ENCODE measurements at places on chromosomes 5 and 9. TPM values are rescaled to one million over a fixed set of nuclear protein-coding genes. Genes with fewer than 3 reads are reported as not detected.

DNA sequence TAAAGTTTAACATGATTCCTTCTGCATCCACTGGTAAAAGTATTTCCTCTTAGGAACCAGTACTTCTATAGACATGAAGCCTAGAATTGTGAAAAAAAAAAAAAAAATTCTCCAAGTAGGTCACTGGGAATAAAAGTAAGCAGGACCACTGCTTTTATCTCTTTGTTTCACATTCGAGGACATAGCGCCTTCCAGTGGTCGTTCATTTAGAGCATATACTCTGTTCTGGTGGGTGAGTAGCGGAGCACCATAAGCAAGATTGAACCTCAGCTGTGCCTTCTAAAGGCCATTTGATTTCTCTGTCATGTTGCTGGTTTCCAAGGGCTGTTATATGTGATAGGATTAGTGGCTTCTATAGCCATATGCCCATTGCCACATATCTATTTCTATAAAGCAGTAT is 393.1 kb downstream of the TMEM232 start:
- no peak overlapping the region for H3K27ac ChIP-seq
- H3K36me3 ChIP-seq, result no peaks in the 10 kb centered on the region
- H3K4me1 ChIP-seq, result no peaks in the 10 kb centered on the region
- DNase-seq, result no peak

DNA sequence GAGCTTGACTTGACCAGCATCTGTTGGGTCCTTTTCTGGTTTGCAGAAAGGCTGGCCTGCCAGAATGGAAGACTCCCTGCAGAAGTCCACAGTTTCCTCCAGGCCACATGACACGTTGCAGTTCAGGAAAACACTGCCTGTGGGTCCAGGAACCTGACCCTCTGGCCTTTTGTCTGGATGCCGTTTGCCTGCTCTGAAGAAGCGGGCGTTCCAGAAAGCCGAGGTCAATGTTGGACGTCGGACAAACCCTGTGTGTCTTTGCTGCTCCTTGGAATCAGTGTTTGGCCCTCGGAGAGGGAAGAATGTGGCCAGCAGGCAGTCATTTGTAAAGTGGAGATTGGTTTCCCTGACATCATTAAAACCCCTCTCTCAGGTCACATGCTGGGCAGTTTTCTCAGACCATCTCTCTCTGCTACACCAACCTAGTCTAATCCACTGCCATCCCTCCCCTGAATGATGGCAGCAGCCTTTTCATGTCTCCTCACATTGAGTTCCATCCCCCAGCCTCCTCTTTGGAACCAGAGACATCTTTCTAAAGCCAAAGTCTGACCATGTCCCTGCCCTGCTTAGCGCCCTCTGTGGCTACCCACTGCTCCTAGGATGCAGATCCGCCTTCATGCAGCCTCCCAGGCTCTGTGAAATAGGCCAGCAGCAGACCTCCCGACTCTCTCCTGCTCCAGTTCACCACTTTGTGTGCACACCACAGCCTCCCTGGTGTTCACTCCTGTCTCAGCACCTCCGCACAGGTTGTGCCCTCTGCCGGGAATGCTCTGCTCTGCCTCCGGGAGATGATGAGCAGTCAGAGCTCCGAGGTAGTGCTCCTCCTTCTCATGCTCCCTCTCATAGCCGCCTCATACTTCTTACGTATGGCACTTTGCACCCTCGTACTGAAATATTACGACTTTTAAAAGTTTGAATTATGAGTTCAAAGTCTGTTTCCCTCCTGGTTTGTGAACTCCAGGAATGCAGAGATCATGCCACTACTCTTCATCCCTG is 75.6 kb downstream of the RALGPS1 start:
- H3K4me1 ChIP-seq, result peaks cover 27% of the 10 kb centered on the region
- no peak overlapping the region for H3K27ac ChIP-seq
- peaks cover 28% of the 10 kb centered on the region for H3K36me3 ChIP-seq

DNA sequence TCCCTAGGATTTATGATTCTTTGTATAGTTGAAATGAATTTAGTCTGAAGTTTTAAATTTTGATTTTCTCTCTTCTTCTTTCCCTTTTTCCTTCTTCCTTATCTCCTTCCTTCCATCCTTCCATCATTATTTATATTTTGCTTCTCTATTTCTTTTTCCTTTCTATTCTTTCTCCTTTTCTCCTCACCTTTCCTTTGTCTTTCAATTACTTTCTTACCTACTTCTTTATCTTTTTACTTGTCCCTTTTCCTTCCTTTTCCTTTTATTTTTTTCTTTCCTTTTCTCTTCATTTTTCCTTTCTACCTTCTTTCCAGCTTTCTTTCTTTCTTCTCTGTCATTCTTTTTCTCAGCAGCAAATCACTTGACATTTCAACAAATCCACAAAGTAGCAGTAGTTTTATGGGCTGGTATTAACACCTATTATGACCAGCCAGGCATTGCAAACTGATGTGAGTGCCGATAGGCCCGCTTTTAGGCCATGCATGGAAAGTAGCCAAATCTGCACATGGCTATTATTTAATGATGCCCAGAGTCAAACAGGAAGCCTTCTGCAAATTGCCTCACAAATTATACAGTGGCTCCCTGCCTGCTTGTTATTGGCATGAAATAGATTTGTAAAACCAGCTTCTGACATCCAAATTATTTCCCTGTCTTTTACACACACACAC is 37.1 kb upstream of the NR3C1 start:
- peaks cover 7% of the 10 kb centered on the region for H3K4me1 ChIP-seq
- DNase-seq, result no peak
- no peaks in the 10 kb centered on the region for H3K36me3 ChIP-seq
- H3K27ac ChIP-seq, result no peak overlapping the region
- H3K27me3 ChIP-seq, result no peaks in the 10 kb centered on the region
- no peak overlapping the region for H3K4me3 ChIP-seq

DNA sequence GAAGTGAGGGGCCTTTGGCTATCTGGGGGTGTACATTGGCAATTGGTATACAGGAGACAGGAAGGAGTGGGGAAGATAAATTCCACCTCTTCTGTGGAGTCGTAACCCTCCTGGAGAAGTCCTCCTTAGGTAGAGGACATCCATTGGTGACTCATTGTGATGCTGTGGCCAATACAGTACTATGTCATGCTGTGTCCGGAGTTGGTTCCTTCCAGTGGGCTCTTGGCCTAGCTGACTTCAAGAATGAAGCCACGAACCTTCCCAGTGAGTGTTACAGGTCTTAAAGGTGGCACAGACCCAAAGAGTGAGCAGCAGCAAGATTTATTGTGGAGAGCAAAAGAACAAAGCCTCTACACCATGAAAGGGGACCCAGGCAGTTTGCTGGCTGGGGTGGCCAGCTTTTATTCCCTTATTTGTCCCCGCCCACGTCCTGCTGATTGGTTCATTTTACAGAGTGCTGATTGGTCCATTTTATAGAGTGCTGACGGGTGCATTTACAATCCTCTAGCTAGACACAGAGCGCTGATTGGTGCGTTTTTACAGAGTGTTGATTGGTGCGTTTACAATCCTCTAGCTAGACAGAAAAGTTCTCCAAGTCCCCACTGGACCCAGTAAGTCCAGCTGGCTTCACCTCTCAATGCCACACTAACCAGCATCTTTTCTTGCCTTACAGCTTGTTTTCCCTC is 37.3 kb upstream of the FBP1 start:
- peaks cover 41% of the 10 kb centered on the region for H3K27me3 ChIP-seq
- no peak overlapping the region for H3K4me3 ChIP-seq
- H3K27ac ChIP-seq, result no peak overlapping the region
- no peaks in the 10 kb centered on the region for H3K36me3 ChIP-seq
- no peak for DNase-seq

The PKD2L2 gene
- 0.38 TPM for total RNA-seq

DNA sequence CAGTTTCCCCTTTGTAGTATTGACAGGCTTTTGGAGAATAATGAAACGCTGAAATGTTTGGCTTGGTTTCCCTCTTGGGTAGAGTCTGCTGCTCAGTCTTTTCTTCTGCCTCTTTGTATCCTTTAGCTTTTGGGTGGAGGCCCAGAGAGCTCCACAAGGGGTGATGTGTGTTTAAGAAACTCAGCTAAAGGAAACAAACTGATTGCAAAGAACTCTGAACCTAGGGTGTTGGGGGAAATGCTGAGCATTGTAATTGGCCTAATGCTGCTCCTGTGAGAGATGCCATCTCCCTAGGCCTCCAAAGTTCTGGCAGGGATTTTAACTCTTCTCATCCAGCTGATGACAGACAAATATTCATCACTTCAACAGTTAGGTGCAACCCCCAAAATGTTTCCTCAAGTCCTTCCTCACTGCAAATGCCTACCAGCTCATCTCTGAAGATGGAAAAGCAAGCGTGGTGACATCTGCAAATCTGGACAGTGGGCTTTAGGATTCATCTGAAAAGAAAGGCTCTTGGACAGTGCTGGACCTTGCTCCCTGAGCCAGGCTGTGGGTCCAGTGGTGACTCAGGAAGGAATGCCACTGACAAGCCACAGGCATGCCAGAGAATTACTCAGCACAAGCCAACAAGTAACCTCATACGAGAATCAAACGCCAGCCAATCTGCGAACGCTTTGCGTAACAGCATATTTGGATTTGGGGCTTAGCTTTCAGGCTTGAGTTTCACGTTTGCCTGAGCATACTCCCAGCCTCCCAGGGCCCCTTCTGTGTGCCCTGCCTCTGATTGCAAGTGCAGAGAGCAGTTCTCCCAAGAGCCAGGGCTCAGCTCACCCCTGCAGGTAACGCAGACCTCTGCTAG is 30.5 kb upstream of the ZSWIM6 start:
- peaks cover 12% of the 10 kb centered on the region for H3K4me1 ChIP-seq
- H3K27ac ChIP-seq, result no peak overlapping the region
- H3K36me3 ChIP-seq, result no peaks in the 10 kb centered on the region
- DNase-seq, result no peak
- no peak overlapping the region for H3K4me3 ChIP-seq

The CYLC2 gene
- total RNA-seq, result not detected

DNA sequence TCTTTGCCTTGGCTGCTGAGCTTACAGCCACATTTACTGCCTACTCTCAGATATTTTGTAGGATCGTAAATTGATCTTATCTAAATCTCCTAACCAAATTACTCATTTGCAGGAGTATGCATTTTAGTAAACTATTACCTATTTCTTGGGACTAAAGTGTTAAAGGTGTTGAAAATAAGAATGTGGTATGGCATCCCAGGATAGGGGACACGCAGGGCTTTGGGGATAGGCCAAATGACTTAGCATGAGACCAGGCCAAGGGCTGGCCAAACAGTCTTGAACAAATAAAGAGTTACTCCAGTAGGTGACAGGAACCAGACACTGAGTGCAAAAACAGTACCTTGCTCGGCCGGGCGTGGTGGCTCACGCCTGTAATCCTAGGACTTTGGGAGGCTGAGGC is 25.1 kb downstream of the TBC1D2 start:
- no peaks in the 10 kb centered on the region for H3K4me1 ChIP-seq
- no peak overlapping the region for H3K27ac ChIP-seq
- H3K36me3 ChIP-seq, result no peaks in the 10 kb centered on the region
- DNase-seq, result no peak
- no peaks in the 10 kb centered on the region for H3K27me3 ChIP-seq

The PRUNE2 gene
- 0.40 TPM for total RNA-seq

The ZNF883 gene
- not detected for total RNA-seq

The CER1 gene
- not detected for total RNA-seq

GRCh38 chr9:89177012-89177943 is 1.3 kb downstream of the SHC3 start:
- no peak for DNase-seq
- no peak overlapping the region for H3K27ac ChIP-seq
- peaks cover 2% of the 10 kb centered on the region for H3K36me3 ChIP-seq
- no peak overlapping the region for H3K4me3 ChIP-seq
- peaks cover 79% of the 10 kb centered on the region for H3K27me3 ChIP-seq

GRCh38 chr5:117805058-117805457 is 1183.3 kb downstream of the DTWD2 start:
- no peak overlapping the region for H3K4me3 ChIP-seq
- no peak for DNase-seq
- H3K27ac ChIP-seq, result no peak overlapping the region
- no peaks in the 10 kb centered on the region for H3K27me3 ChIP-seq
- no peaks in the 10 kb centered on the region for H3K36me3 ChIP-seq

DNA sequence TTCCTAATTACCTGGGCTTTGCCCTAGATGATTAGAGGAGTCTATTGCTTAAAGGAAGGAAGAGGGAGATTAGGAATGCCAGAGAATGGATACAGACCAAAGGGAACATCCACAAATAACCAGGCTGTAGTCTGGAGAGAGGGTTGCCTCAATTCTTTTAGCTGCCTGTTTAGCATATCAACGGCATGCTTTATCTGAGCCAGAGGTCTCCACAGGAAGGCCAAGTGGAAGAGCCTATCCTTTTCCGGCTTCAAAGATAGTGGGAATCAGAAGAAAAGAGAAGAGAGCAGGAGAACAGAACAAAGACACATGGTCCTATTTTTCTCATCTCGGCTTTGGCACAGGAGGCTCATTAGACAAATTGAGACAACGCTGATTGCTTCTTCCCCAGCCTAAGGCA is 142.4 kb downstream of the NMUR2 start:
- no peaks in the 10 kb centered on the region for H3K36me3 ChIP-seq
- H3K4me1 ChIP-seq, result no peaks in the 10 kb centered on the region
- DNase-seq, result no peak
- no peak overlapping the region for H3K4me3 ChIP-seq

GRCh38 chr9:114928136-114928535 is 2.3 kb downstream of the TNFSF8 start:
- H3K36me3 ChIP-seq, result peaks cover 51% of the 10 kb centered on the region
- no peaks in the 10 kb centered on the region for H3K27me3 ChIP-seq
- DNase-seq, result no peak
- H3K27ac ChIP-seq, result peak overlapping the region; percentile 98
- peaks cover 58% of the 10 kb centered on the region for H3K4me1 ChIP-seq

- H3K4me1 ChIP-seq, result peaks cover 10% of the 10 kb centered on the region
- no peak overlapping the region for H3K4me3 ChIP-seq
- no peaks in the 10 kb centered on the region for H3K36me3 ChIP-seq
- DNase-seq, result no peak
- H3K27me3 ChIP-seq, result no peaks in the 10 kb centered on the region
Observed at GRCh38 chr5:116492016-116492623, 82.5 kb downstream of the SEMA6A start.

DNA sequence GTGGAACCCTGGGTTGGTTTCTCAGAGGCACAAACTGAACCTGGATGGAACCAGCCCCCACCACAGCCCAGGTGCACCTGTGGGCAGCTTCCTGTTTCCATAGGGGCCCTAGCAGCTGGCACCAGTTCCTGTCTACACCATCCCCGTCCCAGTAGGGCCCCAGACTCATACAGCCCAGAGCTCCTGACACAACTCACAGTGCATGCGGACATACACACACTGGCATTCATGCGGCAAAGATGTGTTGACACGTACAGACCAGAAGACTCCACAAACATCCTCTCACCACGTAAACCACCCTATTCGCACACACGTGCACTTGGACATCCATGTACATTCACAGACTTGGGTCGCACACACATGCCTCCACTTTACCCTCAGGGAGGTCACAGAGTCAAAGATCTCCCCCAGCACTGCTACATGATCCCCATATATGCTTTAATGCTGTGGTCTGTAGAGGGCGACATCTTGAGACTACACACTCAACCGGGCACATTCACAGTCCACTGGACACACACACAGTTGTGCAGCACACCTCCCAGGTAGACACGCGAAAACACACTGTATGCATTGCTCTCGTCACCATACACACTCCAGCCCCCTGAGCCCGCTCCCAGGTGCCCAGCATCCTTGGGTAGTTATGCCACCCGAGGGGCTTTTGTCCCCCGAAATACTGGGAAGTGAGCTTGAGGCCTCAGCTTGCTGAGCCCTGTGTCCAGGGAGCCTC is 22.4 kb downstream of the CXXC5 start:
- H3K27ac ChIP-seq, result peak overlapping the region; percentile 80
- peak overlapping the region; percentile 81 for H3K4me3 ChIP-seq
- H3K27me3 ChIP-seq, result no peaks in the 10 kb centered on the region
- peaks cover 45% of the 10 kb centered on the region for H3K4me1 ChIP-seq
